ENCODE measurements at places on chromosomes 4 and X.

- no peak for DNase-seq
Measured at GRCh38 chr4:5676763-5677162, 31.6 kb downstream of the EVC2 start.

GRCh38 chr4:74590476-74590875 is 145.5 kb downstream of the AREG start:
- no peak for DNase-seq

- no peak for DNase-seq
Measured at GRCh38 chr4:101850698-101851097, 60.2 kb downstream of the BANK1 start.

- peak; percentile 59 for DNase-seq
Measured at GRCh38 chrX:16445166-16445752, 204.7 kb upstream of the S100G start.

DNA sequence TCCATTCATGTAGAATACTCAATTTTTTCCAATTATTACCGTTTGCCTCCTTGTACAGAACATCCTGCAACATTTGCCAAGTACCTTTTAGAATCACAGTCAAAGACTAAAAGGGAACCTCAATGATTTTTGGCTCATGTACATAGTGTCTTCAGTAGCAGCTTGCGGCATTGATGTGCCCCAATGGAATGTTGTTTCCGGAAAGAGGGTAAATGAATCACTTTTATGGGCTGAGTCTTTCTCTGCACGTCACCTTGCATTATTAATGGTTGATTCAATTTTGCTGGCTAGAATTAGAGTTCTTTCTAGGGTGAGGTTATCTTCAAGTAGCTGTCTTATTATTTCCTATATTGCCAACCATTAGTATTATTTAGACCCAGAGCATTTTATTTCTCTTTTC is 116.9 kb upstream of the GABRA2 start:
- DNase-seq, result peak; percentile 0

GRCh38 chr4:25783126-25783525 is 79.7 kb downstream of the SEL1L3 start:
- DNase-seq, result no peak

GRCh38 chr4:88489100-88489761 is 32.3 kb downstream of the HERC5 start:
- DNase-seq, result no peak

DNA sequence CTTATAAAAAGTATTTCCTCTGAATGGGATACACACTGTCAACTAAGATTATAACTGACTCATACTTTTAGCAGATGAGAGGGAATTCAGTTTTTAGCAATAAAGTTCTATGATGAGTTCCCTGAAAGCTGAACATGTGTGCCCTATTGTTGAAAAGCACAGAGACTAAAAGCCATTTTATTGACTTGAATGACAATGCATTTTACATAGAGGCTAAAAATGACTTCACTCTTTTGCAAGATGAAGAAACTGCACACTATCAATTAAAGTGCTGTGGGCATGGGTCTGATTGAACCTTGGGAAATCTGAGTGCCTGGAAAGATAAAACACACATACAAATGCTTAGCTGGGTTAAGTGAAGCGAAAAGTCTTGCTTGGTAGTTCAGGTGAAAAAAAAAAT is 633.4 kb downstream of the PDHA2 start:
- DNase-seq, result no peak

DNA sequence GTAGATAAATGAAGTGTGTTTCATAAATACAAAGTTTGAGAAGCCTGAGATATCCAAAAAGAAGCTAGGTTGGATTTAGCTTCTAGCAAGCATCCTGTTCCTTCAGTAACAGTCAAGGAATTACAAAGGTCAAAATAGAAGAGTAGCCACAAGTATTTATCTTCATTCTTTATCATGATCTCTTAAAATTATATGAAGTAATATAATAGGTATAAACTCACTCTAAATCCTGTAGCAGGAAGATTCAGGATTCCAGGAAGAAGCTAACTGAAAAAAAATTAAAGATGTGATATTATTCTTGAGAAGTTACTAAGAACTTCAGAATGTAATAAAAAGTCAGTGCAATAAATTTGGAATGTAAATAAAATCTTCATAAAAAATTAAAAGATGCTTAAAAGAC is 31.1 kb upstream of the RXFP1 start:
- no peak for DNase-seq

DNA sequence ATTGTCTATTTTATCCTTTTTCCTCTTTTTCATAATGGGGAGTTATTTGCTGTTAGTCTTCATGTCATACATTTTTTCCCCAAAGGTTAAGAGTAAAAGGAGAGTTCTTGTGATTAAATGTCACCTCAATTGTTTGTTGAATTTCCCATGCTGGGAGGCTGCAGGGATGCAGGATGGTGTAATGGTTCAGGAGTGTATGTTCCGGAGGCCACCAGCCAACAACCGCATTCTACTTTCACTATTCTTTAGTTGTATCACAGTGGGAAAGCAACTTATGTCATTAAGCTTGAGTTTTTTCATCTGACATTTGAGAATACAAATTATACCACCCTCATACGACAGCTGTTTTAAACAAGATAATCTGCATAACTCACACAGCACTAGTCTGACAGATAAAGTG is 15.4 kb downstream of the AFP start:
- peak; percentile 75 for DNase-seq

GRCh38 chr4:175988511-175988910 is 77.1 kb upstream of the WDR17 start:
- no peak for DNase-seq

- peak; percentile 30 for DNase-seq
Measured at GRCh38 chr4:73583666-73584065, 36.6 kb downstream of the RASSF6 start.

- DNase-seq, result peak; percentile 35
Measured at GRCh38 chrX:97399400-97399799, 515.7 kb downstream of the RPA4 start.

GRCh38 chr4:181863856-181864255 is 379.3 kb upstream of the TENM3 start:
- no peak for DNase-seq

DNA sequence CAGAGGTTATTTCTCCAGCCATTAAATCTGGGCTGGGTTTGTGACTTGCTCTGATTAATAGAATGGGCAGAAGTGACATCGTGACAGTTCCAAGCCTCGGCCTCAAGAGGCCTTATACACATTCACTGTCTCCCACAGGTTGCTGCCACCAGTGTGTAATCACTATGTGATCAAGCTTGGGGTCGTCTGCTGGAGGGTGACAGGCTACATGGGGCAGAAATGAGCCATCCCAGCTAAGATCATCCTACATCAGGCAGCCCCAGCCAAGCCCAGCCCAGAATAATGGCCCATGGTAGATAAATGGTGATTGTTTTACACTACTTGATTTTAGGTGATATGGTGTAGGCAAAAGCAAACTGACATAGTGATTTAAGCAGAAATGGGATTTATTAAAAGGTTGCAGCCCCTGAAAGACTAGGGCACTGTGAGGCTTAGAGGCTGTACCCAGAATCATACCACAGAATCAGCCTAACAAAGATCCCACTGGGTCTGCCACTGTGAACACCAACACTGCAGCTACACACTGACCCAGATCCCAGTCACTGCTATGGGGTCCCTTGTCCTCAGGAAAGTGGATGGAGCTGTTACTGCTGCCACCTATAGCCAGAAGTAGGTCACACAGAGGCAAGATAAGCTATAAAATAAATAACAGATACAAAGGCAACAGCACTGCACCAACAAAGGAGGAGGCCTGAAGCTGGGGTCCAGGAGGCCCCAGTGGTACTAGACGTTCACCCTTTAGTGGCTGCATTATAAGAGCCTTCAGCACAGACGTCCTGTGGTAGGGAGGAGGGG is 159.6 kb upstream of the RBPJ start:
- no peak for DNase-seq

- no peak for DNase-seq
Measured at GRCh38 chr4:181807771-181808170, 435.4 kb upstream of the TENM3 start.

DNA sequence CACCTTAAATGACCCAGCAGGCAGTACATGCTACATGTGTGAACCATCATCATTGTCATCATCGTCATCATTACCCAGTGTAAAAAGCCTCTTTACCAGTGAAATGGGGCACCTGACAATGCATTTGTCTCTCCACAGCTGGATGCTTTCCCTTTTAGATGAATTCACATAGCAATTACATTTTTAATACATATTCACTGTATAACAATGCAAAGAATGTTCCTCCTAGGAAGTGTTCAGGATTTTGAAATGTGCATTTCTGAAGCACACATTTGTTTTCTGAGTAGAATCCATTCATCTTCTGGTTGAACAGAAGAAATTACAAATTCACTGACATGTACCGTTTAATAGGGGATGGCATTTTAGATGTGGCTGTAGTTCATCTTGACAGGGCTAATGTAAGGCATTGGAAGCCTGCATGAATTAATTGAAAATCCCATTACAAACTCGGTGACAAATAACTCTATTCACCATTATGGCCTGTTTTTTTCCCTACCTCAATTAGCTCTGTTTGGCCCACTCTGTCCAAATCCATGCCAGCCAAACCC is 111.1 kb downstream of the SH3RF1 start:
- DNase-seq, result peak; percentile 58
